Urinary bladder (tissue), 4 donors: ENCODE measurements at places on chromosomes 16 and 17.

- no peak for DNase-seq
Measured at GRCh38 chr16:56005958-56006357, 130.8 kb upstream of the CES5A start.

DNA sequence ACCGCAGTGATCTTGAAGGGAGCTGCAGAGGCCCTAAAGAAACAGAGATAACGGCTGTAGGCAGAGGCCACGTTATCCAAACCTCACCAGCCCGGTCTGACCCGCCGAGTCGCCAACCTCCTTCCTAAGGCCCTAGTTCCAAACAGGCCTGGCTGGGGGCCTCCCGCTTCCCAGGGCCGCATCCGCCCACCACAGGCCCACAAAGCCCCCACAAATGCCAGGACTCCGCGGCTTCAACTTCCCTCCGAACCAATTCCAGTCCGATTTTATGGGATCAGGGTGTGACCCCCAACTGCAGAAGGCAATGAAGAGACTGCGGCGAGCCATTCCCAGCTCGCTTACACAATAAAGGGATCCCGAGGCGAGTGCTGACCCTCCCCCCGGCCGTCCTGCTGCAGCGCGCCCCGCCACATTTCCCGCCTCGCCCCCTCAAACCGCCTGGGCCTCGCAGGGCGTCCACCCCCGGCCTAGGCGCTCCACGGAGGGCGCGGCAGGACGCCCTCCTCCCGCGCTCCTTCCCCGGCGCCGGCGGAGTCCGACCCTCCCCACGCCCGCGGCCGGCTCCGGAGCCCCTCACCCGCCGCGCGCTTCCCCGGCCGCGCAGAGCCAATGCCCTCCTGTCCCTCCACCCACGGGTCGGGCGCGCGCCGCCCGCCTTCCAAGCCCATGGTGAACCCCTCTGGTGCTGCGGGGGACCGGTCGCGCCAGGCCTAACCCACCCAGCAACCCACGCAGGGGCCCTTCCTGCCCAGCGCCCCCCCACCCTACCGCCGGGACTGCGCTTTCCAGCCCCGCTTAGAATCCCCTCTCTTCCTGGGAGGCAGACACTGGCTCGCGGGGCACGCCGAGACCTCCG lies 926 bp downstream of the MYH10 start:
- DNase-seq, result no peak

GRCh38 chr17:55053855-55054254 lies 85.3 kb downstream of the STXBP4 start:
- no peak for DNase-seq

GRCh38 chr16:60763869-60764268 lies 1272.4 kb downstream of the CDH8 start:
- no peak for DNase-seq

- DNase-seq, result no peak
Measured at GRCh38 chr16:88334778-88335720, 47.7 kb upstream of the ZNF469 start.

- DNase-seq, result peak; percentile 60
Measured at GRCh38 chr17:74431568-74432423, at the start of gene GPRC5C. Gene GPRC5C, plus strand, starts transcription at chr17:74432088. Its CDS starts 7,689 bp downstream, at chr17:74439777.

- no peak for DNase-seq
Measured at GRCh38 chr17:9968881-9969280, 63.8 kb upstream of the RCVRN start.

GRCh38 chr17:61205931-61206330 lies 193.7 kb upstream of the TBX2 start:
- DNase-seq, result no peak

DNA sequence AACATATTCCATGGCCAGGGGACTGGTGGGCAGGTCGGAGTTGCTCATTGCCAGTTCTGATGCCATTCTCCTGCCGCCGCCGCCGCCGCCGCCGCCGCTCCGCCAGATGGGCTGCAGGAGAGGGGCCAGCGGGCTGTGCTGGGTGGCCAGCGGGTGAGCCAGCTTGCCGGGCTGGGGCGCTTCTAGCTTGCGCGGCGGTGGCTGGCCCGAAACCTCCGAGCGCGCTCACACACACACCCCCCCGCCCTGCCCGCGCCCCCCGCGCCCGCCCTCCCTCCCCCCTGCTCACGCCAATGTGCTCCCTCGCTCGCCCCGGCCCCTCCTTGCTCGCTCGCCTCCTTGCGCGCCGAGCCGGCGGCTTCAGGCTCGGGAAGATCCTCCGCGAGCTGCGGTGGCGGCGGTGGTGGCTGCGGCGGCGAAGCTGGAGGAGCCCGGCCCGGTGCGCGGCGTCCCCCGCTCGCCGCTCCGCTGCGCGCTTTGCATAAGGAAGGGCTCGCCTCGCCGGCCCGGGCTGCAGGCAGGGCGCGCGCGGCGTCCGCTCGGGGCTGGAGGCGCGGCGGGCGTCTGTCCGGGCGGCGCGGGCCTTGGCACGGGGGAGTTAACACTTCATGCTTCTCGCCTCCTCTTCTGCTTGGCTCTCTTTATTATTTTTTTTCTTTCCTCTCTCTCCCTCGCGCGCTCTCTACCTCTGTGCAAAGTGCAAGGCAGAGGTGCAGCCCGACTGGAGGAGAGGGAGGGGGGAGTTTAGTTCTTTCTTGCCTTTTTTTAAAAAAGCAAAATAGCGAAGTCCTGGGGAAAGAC lies 500 bp downstream of the MAF start:
- no peak for DNase-seq

- no peak for DNase-seq
Measured at GRCh38 chr17:78912082-78912481, 9.1 kb upstream of the CEP295NL start.

- DNase-seq, result peak; percentile 45
Measured at GRCh38 chr16:23434380-23434779, 18.6 kb downstream of the COG7 start.

- no peak for DNase-seq
Measured at GRCh38 chr16:29816694-29817441, 916 bp downstream of the PAGR1 start.

DNA sequence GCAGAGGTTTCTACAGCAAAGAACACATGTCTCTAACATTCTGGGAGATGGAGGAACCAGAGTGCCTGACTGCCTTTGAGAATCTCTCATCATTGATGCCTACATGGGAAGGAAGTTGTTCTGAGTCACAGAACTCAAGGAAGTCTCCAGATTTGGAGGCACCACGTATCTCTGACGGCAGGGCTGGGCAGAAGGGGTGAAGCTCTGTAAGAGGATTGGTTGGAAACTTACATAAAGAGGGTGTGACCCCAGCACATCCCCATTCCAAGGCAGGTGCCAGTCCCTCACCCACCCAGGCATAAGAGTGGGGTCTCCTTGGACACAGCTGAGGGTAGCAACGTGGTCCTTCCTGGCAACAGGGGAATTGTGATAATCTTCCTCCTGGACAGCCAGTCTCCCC lies 17.4 kb downstream of the TNFRSF13B start:
- DNase-seq, result no peak

GRCh38 chr17:27593232-27593856 lies 37.6 kb upstream of the LGALS9 start:
- no peak for DNase-seq

DNA sequence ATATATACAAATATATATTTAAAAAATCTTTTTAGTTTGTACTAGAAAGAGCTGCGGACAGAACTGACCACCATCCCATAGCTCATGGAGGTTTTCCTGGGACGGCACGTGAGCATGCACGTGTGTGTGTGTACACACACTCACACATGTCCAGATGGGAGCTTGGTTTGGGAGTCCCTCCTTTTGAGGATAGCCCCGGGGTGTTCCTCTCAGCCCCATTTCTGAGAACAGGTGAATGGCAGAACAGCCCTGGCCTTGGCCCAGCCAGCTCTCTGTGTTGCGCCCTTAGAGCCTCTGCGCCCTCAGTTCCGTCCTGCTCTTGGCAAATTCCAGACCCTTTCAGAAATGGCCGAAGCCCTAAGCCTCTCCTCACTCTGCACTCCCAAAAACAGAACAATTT lies 70.1 kb downstream of the AMFR start:
- no peak for DNase-seq

GRCh38 chr17:50660042-50660886 lies 25.6 kb downstream of the ABCC3 start:
- no peak for DNase-seq

GRCh38 chr16:85872734-85873133 lies 26.2 kb upstream of the IRF8 start:
- DNase-seq, result no peak

DNA sequence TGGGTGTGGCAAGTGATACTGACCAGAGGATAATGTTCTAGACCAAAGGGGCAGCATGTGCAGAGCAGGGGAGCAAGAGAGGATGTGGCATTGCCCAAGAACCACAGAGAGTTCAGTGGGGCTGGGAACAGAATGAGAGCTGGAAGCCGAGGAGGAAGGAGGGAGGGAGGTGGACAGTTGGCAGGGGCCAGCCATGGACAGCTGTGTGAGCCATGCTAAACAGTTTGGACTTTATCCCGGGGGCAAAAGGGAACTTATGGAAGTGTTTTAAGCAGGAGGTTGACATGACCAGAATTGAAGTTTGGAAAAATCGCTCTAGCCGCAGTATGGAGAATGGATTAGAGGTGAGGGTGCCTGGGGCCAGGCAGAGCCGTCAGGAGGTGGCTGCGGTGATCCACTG lies 29.4 kb upstream of the TMEM132E start:
- DNase-seq, result no peak

GRCh38 chr16:56657555-56658326 lies at the start of gene MT1F:
Gene MT1F, plus strand, starts transcription at chr16:56657959. Its CDS starts 100 bp downstream, at chr16:56658059.
- no peak for DNase-seq

DNA sequence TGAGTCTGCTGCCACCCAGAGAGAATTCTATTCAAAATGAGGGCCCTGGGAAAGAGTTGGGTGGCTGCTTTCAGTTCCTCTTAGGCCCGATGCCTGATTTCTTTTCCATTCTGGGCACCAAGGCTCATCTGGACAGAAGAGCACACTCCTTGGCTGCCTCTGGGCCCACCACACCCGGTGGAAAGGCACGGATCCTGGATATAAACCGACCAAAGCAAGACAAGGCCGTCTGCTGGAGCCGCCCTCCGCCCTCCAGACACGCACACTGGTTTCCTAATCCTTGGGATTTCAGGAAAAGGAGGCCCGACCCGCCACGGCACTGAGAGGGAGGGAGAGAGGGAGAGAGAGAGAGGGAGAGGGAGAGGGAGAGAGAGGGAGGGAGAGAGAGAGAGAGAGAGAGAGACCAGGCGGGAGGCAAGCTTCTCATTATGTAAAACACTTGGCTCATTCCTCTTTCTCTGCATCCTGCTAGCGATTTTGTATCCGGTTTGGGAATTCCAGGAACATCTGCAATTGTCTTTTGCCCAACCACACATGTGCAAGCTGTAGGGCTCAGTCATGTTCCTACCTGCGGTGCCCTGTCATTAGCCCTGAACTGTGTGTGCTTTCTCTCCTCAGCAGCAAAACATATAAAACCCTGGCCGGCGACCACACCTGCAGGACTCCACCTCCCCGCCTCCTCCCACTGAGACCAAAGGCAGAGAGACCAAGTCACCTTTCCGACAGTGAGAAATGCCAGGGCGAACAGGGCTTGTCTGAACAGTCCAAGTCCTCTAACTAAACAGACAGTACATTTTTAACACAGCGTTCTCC lies 347.2 kb downstream of the SOX9 start:
- DNase-seq, result no peak

DNA sequence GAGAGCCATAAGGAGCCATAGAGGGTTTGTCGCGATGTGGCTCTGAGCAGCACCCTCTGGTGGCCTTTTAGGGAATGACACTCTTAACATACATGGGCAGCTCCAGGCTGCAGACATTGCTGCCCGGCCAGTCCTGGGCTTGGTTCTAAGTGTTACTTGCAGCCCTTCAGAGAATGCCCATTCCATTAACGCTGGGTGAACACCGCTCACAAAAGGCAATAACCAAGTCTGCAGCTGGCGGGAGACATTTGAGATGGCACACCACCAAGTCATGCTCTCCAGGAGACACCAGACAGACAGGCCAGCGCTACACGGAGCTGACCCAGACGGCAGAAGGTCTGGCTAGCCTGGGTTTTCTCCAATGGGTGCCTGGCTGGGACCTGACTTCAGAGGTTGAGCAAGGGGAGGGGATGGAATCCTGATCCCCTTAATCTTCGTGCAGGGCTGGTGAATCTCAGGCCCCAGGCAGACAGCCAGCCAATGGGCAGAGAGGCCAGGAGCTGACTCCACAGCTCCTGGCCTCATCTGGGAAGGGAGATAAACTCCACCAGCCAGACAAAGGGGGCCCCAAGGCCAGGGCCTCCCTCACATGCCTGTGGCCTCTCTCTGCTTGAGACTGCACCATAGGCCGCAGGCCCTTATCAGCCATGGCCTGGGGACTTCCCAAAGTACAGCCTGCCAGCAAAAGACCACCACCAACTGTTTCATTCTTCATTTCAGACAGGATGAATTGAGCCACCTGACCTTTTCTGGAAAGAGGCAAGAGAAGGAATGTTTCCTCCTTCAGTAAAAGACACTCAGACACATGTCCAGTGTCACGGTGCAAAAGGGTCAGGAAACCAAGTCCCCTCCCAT lies 58.8 kb downstream of the ZDHHC7 start:
- DNase-seq, result peak; percentile 74

DNA sequence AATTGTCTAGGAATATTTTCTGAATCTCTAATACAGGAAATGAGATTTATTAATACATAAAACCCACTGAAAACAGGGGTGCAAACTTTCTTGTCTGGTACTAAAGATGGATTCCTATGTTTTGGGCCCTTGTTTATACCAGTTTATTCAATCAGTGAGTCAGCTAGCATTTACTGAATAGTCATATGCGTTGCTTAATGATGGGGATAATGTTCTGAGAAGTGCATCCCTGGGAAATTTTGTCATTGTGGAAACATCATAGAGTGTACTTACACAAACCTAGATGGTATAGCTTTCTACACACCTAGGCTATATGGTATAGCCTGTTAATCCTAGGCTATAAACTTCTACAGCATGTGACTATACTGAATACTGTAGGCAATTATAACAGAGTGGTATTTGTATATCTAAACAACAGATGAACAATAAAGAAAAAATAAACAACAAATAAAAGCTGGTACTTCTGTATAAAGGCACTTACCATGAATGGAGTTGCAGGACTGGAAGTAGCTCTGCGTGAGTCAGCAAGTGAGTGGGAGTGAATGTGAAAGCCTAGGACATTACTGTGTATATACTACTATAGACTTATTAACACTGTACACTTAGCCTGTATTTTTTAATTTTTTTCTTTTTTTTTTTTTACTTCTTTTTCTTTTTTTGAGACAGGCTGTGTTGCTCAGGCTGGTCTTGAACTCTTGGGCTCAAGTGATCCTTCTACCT lies 63.7 kb downstream of the SIAH1 start:
- no peak for DNase-seq

DNA sequence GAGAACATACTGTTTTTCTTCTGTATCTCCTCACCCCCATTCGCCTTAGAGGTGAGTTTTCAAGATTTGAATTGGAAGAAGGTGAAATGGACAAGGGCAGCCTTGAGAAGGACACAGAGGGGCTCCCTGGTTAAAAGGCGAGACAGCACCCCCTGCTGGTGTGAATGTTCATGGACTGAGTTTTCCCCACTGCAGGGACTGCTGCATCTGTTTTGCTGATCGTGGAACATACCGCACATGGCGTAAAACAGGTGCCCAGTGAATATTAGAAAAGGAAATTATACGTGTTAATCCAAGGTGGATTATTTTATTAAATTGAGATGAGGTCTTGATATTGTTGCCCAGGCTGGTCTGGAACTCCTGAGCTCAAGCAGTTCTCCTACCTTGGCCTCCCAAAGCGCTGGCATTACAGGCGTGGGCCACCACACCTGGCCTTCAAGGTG lies 54.5 kb downstream of the NDE1 start:
- no peak for DNase-seq
